ENCODE measurements at places on chromosomes 16 and 17.

DNA sequence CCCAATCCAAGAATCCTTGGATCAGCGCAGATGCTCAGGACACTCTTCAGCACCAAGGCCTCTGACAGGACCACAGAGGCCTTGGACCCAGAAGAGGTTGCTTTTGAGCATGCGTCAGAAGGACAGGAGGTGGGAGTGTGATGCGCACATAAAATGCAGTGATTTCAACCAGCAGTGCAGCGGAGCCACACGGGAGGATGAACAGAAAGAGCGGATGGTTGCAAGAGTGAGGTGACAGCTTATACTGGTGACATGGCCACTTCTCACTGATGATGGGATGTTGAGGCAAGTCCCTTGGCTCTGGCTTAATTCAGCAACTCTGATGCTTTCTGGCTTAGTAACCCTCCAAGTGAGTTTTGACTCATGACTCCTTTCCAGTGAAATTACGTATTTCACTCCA, 25.2 kb upstream of the ERN1 start:
- no peak for DNase-seq

DNA sequence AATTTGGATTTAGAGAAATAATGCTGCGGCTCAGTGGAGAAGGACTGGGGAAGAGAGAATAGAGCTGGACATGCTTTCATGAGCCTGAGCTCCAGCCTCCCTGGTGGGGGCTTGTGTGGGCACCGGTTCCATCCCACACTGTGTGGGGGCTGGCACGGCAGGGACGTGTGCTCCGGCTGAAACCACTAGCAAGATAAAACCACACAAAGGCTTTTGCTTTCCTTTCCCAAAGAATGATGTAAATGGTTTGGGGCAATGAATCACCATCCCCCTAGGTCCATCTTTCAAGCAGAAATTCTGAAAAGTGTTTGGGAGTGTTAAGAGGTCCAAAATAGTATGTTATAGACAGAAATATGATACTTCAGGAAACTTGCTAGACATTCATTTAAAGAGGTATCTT, 77.0 kb downstream of the CDH11 start:
- DNase-seq: no peak

DNA sequence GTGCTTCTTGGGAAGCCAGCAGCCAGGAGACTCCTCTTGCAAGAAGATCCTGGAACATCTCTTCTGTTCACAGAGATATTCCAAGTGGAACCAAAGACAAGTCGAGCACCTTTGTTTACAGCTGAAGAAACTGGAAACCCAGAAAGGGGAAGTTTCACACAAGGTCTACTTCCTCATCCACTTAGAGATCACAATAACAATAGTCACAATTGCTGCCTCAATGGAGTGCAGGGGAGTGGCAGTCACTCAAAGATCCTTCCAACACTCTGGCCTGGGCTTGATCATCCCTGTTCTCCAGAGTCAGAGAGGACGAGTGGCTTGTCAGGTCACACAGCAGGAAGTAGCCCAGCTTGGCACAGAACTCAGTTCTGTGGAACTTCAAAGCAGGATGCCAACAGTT, 46.9 kb upstream of the SIAH1 start:
- peak; percentile 71 for DNase-seq

DNA sequence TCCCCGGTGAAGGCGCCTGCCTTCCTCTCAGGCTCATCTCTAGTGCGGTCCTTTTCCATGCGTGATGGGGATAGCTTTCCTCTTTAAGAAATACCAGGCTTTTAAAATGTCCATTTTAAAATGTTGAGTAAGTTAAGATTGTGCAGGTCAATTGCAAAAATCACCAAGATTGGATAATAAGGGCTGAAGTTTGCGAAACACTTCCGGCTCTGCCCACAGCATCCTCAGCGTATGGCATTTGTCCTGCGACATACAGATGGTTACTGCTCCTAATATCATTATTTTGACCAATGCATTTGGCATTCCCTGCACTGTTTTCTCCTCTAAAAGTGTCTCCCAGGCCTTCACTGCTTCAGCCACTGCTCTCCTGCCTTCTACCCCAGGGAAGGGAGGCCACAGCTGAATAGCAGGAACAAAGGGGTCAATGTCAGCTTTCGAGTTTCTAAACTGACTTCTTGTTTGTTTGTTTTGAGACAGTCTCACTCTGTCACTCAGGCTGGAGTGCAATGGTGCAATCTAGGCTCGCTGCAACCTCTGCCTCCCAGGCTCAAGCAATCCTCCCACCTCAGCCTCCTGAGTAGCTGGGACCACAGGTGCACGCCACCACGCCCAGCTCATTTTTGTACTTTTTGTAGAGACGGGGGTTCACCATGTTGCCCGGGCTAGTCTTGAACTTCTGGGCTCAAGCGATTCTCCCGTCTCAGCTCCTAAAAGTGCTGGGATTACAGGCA, 91.9 kb downstream of the CRISPLD2 start:
- no peak for DNase-seq

DNA sequence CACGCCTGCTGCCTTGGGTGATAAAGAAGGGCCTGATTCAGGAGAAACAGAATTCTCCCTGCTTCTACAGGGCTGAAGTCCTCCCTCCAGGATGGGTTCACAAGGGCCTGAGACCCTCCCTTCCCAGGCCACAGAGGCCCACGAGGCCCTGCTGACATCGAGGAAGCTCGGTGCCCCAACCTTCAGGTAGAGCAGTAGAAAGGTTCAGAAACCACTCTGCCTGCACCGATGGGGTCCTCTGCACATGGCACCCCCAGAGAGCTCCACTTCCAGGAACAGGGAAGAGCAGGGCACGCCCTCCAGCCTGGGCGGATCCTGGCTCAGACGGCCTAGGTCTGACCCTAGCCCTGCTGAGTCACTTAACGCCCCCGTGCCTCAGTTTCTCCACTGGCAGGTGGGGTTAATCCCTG, 773 bp downstream of the CENPX start:
- no peak for DNase-seq

DNA sequence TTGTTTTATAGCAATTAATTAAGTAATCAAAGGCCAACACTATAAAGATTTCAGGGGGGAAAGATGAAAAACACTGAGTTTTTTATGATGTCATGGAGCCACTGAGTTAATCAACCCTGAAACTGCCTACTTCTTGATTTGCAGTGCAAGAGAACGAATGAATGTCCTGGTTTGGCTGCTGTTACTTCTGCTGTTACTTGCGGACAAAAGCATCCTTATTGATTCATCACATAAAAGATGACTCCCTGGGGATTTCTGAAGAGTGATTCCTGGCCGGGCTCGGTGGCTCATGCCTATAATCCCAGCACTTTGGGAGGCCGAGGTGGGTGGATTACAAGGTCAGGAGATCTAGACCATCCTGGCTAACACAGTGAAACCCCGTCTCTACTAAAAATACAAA, 10.9 kb upstream of the SPNS3 start:
- DNase-seq: no peak

GRCh38 chr16:87319997-87320491, 2.9 kb upstream of the C16orf95 start:
- DNase-seq: no peak

- no peak for DNase-seq
These were observed 40.5 kb downstream of the PSME3IP1 start for GRCh38 chr16:57145046-57146021.

GRCh38 chr17:80895366-80895765, 96.3 kb upstream of the CHMP6 start:
- DNase-seq: no peak

GRCh38 chr17:49407981-49408501, 6.6 kb downstream of the PHB1 start:
- DNase-seq: peak; percentile 78

GRCh38 chr17:38434178-38434665, 6.0 kb downstream of the ARHGAP23 start:
- no peak for DNase-seq

DNA sequence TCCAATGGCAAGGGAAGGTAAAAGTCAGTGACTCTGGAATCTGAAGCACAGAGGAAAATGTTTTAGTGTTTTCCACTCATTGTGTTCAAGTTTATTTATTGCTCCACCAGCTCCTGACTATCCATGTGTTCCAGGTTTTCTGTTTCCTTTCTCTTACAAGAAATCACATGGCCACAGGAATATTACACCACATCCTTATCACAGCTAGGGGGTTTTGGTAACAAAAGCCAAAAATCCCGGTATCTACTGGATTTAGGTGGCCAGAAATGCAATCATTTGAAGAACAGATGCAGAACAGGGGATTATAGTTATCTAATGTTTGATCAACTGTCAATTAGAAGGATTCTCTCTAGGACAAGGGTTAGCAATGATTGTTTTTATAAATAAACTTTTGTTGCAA, 47.9 kb downstream of the STH start:
- DNase-seq: no peak

- DNase-seq: no peak
These were observed 61.4 kb downstream of the AMFR start for GRCh38 chr16:56363781-56364565.

DNA sequence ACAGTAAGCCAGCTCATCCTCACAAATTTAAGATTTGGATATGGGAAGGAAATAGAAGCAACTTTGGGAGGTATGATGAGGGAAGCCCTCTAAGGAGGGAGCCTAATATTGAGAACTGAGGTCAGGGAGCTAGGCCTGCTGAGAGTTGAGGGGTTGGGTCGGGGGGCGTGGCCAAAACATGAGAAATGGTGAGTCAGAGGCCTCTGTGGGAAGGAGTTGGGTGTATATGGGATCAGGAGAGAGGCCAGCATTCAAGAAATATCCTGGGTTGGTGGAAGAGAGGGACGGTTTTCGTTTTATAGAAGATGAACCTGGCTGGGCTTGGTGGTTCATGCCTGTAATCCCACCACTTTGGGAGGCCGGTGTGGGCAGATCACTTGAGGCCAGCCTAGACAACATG, 48.4 kb downstream of the CLEC16A start:
- no peak for DNase-seq

DNA sequence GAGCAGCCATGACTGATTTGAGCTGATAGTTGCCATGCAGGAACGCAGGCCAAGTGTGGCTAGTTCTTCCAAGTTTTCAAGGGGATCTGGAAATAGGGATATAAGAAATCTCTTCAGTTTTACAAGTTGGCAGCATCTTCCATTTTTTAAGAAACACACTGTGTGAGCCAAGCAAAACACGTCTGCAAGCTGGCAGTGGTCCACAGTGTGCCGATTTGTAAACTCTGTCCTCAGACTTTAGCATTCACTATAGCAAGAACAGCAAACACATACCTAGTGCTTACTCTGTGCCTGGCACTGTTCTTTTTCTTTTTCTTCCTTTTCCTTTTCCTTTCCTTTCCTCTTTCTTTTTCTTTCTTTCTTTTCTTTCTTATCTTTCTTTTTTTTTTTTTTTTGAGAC, 2.9 kb downstream of the ORAI3 start:
- DNase-seq: no peak

GRCh38 chr16:68848786-68849185, 5.5 kb downstream of the TANGO6 start:
- DNase-seq: no peak

DNA sequence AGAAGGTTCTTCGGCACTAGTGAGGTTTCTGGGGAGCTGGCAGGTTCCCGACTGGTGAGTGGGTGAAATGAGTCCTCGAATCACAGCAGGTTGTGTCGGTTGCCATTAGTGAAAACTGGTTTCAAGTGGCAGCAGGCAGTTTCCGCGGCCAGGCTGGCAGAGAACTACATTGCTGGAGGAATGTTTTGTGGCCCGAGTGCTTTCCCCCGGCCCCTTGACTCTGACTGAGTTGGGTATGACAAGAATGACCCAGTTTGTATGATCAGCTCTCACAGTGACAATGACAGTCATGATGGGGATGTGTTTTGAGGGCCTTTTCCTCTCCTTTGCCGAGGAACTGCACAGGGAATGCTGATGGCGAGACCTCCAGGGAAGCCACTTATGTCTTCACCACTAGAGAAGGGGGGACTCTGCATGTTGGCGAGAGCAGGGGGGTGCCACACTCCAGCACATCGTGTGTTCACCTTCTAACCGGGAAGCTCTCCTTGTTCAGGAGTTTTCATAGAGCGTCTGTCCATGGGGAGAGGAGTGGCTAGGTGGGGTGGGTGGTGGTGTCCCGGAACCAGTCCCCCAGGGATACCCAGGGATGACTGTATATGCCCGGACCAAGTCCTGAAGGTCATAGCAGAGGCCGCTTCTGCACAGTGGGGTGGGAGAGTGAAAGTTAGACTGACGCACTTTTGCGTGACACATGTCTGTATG, 206.0 kb upstream of the CHMP6 start:
- DNase-seq: no peak

- no peak for DNase-seq
These were observed 24.1 kb downstream of the PIK3R6 start for GRCh38 chr17:8843344-8843743.

- peak; percentile 74 for DNase-seq
These were observed 23.8 kb downstream of the COTL1 start for GRCh38 chr16:84593825-84594724.

- no peak for DNase-seq
These were observed at the start of gene CTRB1 for GRCh38 chr16:75218256-75219076. TSS of gene CTRB1 (plus strand) at chr16:75218988. CDS start at chr16:75219008, 20 bp downstream.

GRCh38 chr16:56094231-56094630, 97.1 kb upstream of the GNAO1 start:
- DNase-seq: no peak

DNA sequence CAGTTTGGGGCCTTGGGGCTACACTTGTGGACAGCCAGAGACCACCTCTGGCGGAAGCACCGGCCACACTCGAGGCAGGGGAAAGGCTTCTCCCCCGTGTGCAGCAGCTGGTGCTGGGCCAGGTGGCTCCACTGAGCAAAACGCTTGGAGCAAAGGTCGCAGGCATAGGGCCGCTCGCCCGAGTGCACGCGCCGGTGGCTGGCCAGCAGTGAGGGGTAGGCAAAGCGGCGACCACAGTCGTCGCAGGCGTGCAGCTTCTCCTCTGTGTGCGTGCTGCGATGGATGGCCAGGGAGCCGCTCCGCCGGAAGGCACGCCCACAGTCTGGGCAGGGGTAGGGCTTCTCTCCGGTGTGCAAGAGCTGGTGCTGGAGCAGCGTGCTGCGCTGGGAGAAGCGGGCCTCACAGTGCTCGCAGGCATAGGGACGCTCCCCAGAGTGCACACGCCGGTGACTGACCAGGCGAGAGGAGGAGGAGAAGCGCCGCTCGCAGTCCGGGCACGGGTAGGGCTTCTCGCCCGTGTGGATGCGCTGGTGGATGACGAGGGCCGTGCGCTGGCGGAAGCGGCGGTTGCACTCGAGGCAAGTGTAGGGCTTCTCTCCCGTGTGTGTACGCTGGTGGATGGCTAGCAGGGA, 5.8 kb downstream of the ZNF689 start:
- no peak for DNase-seq

DNA sequence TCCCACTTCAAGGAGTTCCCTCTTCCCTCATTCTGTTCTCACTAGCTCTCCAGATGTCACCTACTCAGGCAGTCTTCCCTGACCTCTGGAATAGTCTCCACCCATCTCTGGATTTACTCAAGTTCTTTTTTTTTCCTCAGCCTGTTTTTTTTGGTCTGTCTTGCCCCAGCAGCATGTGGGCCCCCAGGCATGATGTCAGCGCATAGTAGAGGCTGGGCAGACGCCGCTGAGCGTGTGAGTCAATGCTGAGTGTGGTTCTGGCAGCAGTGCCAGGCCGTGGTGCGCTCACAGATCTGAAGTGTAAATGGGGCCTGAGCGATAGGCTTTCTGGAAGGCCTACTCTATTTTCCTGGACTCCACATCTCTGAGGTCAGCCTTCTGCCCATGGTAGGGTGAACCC, 2.7 kb upstream of the KCNJ18 start:
- no peak for DNase-seq

GRCh38 chr16:2779151-2779920, 2.3 kb upstream of the ELOB start:
- no peak for DNase-seq

GRCh38 chr17:45433159-45433535, 477 bp upstream of the ARHGAP27 start:
- DNase-seq: no peak

GRCh38 chr17:20009052-20009301, 182 bp upstream of the SPECC1 start:
- DNase-seq: no peak

Data from naive B cell (primary cell).